Stimulated activated CD8-positive, alpha-beta memory T cell treated with anti-CD3 and anti-CD28 coated beads, Interleukin-4, amount 100 ng/mL, for 24 hours (primary cell): ENCODE measurements at places on chromosomes 13 and 19.

DNA sequence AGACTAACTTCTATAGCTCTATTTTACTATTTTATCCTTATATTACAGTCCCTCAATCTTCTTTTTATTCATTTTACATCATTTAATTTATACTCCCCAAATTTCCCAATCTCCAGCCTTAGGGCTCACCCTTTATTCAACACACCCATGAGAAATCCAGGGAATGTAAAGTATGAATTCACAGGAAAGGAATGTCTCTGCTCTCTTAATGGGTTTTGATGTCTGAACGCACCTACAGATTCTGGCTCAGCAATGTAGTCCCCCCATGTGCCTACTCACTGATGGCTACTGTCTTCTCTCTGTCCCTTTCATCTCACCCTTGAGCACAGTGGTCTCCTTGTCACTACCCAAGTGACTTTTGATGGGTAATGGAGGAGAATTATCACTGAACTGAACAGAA is 32.8 kb downstream of the TNFSF13B start:
- no peak for DNase-seq

GRCh38 chr19:28148554-28148953 is 1064.4 kb downstream of the UQCRFS1 start:
- DNase-seq: no peak

GRCh38 chr13:77599351-77599750 is 63.8 kb downstream of the SCEL start:
- no peak for DNase-seq

- no peak for DNase-seq
Measured at GRCh38 chr19:14550201-14550754, 20.9 kb downstream of the TECR start.

GRCh38 chr19:1237754-1238368 is at the start of gene CBARP:
TSS of gene CBARP (minus strand) at chr19:1238005. CDS start at chr19:1236100, 1,905 bp downstream.
- DNase-seq: no peak

GRCh38 chr19:56341948-56342347 is 27.3 kb upstream of the ZSCAN5A start:
- no peak for DNase-seq

- no peak for DNase-seq
Measured at GRCh38 chr13:22964245-22964966, 216.4 kb upstream of the SGCG start.

- DNase-seq: no peak
Measured at GRCh38 chr19:40220674-40221073, 2.5 kb upstream of the TTC9B start.

DNA sequence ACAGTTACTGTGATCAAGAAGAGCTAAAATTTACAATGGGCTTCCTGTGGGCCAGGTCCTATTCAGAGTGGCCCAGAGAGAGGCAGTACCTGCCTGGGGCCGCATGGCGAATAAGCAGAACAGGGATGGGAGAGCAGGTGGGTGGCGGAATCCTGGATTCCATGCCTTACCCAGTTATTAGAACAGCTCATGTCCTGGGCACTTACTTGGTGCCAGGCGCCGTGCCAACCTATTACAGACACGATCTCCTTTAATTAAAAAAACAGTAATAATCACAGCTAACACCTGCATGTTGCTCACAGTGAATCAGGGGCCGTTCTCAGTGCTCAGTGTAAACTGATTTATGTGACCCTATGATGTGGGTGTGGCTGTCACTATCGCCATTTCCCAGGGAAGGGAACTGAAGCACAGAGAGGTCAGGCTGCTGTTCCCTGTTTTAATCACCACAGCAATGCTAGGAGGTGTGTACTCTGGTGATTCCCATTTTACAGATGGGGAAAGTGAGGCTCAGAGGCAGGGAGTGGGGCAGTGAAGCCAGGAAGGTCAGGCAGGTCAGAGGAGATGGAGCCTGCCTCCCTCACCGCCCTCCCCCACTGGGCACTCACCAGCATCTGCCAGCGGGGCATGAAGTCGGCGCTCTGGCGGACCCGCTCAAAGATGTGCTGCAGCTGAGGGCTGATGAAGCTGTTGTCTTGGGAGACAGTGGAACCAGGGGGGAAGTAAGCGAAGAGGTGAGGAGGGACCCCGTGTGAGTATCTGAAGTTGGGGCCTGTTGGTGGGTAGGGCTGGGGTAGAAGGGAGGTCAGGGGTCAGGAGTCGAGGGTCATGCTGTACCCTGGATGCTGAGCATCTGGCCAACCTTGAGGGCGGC is 12.0 kb downstream of the COQ8B start:
- no peak for DNase-seq

- no peak for DNase-seq
Measured at GRCh38 chr19:29247872-29248271, 34.9 kb upstream of the UQCRFS1 start.

- no peak for DNase-seq
Measured at GRCh38 chr19:30023330-30023729, 81.3 kb downstream of the URI1 start.

- DNase-seq: no peak
Measured at GRCh38 chr13:23212671-23213070, 31.9 kb downstream of the SGCG start.

DNA sequence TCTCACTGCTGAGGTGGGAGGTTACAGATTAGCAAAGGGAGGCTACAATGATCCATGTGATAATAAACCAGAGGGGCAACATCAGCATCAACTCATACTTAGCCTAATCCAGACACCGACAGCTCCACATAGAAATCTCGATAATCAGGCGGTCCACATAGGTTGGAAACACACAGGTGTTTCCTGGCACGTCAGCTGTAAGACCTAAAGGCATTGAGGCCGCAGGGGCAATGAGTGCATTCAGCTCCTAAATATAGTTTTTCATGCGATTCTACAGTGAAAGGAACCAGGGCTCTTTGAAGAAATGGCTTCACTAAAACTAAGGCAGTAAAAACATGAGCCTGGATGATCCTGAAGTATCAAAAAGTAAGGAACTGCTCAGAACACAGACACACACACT is 19.3 kb downstream of the PLPP2 start:
- no peak for DNase-seq

DNA sequence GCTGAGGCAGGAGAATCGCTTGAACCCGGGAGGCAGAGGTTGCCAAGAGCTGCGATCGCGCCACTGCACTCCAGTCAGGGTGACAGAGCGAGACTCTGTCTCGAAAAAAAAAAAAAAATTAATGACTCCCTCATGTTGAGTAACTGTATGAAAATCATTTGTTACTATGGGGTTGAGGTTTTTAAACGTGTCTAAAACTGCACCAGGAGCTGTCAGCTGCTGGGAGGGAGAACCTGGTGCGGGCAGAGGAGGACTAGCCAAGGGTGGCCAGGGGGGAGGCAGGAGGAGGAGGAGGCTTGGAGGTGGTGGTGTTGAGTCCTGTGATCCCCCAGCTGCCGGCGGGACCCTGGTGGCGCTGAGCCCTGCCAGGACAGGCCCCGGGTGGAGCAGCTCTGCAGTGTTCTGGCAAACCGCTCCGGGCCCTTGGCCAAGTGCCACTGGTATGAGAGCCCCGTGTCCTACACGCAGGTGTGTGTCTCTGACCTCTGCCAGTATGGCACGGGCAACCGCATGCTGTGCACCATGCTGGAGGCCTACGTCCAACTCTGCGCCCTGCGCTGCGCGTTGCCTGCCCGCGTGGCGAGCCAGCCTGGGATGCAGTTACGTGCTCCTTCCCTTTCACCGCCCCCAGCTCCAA is 17.1 kb upstream of the FXYD3 start:
- no peak for DNase-seq

DNA sequence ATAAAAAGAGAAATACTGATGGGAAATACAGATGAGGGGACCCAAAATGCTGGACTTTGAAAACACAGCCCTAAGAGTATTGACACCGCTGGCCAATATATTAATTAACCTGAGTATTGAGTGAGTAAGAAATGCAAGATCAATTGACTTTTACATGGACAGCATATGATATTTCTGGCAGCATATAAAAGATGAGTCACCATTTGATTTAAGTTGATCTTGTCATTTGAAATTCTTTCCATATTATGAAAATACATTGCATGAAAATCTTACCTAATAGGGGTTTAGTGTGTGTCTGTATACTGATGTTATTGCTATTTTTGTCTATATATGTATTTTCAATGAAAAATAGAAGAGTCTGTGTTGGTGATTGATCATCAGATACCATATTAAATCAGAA is 619.6 kb downstream of the KCTD12 start:
- DNase-seq: no peak

DNA sequence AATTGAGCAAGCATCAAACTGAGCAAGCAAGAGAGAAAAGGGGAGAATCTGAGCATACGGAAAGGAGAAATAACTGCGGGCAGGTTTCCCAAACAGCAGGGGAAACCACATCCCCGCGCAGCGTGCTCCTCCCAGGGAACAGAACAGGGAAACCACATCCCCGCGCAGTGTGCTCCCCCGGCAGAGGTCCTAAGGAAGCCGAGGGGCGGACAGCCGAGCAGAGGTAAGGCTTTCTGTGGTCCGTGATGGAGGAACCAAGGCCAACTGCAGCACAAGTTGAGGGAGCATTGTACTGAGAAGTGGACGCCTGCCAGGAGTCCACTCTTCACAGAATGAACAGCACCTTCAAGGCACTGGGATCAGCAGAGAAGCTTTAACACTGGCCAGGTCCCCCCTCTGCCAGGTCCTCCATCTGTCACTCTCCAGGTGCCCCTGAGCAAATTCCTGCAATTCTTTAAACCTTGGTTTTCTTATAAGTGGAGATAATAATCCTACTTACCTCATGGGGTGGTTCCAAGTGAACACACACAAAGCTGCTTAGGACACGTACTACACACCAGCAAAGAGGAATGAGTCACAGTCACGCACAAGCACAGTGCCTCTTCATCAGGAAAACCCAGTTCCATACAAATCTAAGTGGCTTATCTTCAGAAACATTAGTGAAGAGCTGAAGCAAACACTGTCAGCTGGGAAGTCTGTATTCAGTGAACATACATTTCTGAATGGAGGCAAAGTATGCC is 23.0 kb upstream of the LAMP1 start:
- no peak for DNase-seq

DNA sequence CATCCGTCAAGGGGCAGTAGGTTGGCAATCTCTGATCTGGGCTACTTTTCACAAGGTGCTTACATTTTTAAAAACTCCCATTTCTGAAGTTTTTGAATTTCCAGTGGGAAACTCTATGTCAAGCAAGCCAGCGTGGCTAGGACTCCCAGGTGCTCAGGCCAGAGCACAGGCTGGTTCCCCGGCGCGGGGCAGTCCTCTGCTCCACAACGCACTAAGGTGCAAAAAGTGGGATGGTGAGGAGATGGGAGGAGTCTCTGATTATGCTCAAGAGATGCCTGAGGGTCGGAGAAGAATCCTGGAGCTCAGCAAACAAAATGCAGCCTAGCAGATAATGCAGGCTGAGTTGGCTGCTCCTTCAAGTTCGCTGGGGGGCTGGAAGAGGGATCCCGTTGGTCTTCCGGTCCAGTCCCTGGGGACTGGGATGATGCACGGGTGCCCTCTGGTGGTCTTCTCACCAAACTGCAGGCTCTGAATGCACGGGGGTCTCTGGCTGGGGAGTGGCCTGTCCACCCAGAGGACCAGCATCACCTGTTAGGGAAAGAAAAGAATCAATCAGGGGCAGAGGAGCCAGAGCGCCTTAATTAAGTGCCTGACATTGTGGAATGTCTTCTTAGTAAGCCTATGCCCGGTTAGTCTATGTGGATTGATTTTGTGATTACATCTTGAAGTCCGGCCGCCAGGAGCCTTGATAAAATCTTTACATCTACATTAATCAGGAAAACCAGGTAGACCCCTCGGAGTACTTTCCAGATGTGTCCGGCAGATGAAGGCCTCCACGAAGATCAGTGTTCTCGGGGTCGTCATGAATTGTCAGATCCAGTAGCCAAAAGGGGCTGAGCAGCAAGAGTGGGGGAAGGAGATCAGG is 244.4 kb upstream of the MAB21L1 start:
- peak; percentile 4 for DNase-seq

- no peak for DNase-seq
Measured at GRCh38 chr19:33823341-33823740, 26.7 kb downstream of the KCTD15 start.

DNA sequence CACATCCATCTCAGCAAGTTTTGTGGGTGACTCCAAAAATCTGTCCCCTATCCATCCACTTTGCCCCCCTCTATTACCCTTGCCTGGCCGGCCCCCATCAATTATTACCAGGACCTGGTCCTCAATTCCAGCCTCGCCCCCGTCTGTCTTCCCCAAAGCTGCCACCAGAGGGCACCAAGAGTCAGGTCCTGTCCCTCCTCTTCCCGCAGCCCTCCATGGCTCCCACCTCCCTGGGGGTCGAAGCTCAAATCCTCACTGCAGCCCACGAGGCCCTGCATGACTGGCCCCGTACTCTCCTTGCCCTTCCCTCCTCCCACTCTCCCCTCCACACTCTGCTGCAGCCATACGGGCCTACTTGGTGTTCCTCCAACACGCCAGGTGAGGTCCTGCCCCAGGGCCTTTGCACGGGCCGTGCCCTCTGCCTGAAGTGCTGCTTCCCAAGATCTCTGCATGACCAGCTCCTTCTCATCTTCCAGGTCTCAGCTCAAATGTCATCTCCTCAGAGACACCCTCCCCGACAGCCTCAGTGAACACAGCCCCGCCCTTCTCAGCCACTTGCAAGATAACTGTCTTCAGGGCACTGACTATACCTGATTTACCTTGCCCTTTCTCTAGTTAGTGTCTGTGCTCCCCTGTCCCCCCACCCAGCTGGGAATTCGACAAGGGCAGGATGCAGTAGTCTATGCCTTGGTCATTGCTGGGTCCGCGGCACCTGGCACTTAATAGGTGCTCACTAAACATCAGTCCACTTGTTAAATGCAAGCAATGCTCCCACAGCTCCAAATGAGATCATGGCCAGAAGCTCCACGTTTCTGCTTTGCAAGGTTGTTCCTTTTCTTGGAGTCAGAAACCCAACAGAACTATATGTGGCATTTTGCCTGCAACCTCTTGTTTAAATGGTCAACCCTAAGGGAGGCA is 16.8 kb upstream of the SEMA6B start:
- DNase-seq: peak; percentile 56

DNA sequence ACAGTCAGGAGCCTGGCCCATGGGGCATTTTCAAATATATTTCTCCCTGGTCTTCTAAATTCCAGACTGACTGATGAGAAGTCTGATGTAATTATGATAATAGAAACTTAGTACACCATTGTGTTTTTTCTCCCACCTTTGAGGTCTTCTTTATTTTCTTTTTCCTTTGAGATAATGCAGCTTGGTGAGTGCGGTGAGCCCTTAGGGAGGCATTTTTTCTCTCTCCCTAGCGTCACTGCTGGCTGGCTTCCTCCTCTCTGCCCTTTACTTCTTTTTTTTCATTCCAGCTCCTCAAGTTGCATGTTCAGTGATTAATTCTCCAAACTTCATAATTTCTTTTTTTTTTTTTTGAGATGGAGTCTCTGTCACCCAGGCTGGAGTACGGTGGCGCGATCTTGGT is 12.8 kb upstream of the CDC42EP5 start:
- no peak for DNase-seq

GRCh38 chr19:50651174-50651573 is 1.9 kb downstream of the C19orf81 start:
- no peak for DNase-seq

GRCh38 chr19:50030225-50030624 is 4.4 kb downstream of the ZNF473 start:
- no peak for DNase-seq

DNA sequence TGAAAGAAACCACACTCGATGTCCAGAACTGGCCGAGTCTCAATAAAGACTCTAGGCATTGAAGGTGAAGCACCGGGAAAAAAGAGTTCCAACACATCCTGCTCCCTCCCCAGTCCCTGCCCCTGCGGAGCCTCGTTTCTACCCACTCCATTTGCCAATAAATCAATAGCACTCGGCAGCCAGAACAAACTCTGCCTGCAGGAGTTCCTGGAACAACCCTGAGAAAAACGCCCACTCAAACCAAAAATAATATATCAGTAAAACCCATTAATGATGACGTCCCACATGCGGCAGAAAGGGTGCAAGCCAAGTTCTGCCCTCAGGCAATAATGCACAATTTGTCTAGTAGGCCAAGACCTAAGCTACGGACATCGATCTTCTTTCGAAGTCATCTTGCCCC is 41.0 kb downstream of the PDCD5 start:
- no peak for DNase-seq
